ENCODE measurements at places on chromosomes 5 and 9.

DNA sequence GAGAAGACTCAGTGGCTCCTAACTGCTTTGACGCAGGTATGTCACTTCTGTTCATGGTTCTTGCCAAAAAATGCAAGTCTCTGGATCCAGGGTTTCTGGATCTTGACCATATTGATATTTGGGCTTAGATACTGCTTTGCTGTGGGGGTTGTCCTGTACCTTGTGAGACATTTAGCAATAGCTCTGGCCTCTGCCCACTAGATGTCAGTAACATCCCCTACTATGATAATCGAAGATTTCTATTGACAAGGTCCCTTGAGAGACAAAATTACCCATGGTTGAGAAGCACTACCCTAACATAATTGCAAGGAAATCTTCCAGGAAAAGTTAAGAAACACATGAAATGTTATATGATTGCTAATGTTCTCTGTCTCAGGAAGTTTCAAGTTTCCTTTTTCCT, 285.4 kb downstream of the TMEM232 start:
- no peak for DNase-seq

DNA sequence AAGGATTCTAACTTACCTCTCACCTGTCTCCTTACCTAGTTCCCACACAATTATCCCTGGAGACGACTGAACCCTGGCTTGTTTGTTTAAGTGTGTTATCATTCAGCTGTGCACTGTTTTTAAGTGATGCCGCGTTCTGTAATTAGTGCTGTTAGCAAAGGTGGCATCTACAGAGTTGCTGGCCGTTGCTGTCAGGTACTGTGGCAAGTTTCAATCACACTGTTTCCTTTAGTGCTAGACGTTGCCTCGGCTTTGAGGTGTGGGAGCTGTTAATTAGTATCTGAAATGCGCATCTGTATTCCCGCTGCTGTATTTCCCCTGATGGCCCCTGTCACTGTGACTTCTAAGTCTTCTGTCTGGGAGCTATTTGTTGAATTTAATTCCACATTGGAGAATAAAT, 193.8 kb upstream of the GAS1 start:
- no peak for DNase-seq

GRCh38 chr5:109532773-109533364, 123.1 kb upstream of the PJA2 start:
- DNase-seq = no peak

GRCh38 chr5:145965804-145966203, 29.4 kb downstream of the SH3RF2 start:
- no peak for DNase-seq

DNA sequence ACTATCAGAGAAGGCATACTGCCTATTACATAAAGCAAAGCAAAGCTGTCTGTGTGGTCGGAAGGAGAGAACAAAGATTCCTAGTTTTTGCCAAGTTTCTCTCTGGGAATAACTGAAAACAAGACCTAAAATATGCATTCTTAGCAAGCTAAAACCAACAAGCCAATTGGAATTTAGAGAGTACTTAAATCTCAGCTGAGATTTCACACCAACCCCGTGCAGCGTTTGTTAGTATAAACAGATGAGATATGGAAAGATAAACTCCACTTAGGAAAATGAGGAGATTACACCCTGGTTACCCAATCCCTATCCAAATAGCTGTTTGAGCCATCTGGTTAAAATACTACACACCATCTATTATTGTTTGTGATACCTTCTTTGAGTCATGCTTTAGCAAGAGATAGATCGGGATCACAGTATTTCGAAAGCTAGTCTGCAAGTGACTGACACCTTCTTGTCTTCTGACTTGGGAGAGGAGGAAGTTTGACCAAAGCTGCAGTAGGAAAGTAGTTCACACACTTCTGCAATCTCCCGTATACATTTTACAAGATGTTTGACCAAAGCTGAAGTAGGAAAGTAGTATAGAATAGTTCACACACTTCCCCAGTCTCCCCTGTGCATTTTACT, 18.2 kb downstream of the FAF2 start:
- DNase-seq = no peak

GRCh38 chr9:404234-404633, 189.6 kb downstream of the DOCK8 start:
- DNase-seq = no peak

GRCh38 chr9:134669399-134669955, 27.9 kb downstream of the COL5A1 start:
- no peak for DNase-seq

DNA sequence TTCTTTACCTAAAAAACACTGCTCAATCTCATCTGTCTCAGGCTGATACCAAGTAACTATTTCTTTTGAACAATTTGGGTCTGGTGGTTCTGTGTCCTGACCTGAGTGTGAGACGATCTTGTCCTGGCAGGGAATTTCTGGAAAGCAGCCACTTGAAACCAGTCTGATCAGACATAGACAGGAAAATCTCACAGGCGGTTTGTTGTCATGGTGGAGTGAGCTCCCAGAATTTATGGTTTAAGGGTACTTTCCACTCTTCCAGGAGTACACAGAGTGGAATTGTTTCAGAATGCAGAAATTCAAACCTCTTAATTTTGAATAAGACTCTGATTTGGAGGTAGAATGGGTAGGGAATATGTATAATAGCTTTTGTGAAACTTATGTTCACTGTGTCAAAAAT, 268.2 kb downstream of the ISL1 start:
- DNase-seq = no peak

GRCh38 chr5:173537228-173537627, 79.2 kb downstream of the BOD1 start:
- no peak for DNase-seq

DNA sequence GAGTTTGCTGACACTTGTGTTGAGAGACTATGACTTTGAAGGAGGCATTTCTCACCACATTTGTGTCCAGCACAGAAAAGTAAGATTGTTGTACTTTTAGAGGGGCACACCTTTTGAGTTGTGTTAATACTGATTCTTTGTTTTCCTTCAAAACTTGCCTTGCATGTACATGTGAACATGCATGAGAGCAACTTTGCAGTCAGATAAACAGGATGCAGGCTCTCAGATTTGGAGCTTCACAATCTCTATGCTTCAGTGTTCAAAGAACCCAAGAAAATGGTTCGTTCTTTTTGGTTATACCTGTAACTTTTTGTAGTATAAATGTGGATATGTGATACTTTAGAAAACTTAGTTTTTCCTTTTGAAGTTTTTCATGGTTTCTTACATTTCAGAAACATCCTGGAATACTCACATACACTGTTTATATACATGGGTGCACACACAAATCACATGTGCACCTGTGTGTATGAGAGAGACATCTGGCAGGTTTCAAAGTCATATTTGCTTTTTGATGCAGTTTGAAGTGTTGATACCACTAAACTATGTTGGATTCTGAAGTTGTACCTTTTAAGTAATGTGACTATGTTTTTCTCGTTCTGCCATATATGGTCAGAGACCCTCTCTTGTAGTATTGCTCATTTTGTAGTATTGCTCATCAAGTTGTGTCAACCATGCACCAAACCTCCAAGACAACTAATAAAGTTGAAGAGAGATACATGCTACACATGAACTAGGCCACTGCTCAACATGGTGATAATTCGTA, 190.7 kb downstream of the CD180 start:
- DNase-seq = no peak

GRCh38 chr5:180366326-180366725, 13.2 kb upstream of the GFPT2 start:
- DNase-seq = no peak

DNA sequence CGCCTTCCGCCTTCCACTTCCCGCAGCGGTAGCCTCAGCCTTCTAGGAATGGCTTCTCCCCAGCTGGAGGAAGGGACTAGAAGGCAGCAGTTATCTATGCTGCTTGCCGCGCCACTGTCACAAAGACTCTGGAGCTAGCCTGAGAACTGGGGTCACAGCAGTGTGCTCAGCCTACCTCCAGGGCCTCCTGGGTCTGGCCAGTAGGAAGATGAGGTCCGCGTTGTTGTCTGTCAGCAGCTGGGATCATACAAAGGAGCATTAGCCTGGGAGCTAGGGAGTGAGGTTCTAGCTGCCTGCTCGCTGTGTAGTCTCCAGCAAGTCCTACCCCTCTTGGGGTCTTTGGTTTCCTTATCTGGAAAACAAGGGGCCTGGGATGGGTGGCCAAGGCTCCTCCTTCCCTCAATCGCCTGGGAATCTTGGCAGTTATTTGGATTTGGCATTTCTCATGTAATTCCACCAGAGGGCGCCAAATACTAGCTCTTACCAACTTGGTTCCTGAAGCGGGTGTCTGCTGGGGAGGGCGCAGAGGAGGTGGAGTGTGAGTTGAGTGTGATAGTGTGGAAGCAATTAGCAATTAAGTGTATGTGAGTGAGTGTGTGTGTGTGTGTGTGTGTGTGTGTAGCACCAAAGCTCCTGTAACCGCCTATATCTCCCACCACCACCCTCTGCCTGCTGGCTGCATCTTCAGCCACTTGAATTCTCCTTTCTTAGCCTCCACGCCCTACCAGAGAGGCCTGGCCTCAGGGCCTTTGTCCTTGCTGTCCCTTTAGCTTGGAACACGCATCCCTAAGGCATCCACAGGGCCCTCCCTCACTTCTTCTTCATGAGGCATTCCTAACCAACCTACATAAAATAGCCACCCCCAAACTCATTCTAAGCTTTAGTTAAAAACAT, 97.1 kb downstream of the ENTREP1 start:
- DNase-seq = no peak

DNA sequence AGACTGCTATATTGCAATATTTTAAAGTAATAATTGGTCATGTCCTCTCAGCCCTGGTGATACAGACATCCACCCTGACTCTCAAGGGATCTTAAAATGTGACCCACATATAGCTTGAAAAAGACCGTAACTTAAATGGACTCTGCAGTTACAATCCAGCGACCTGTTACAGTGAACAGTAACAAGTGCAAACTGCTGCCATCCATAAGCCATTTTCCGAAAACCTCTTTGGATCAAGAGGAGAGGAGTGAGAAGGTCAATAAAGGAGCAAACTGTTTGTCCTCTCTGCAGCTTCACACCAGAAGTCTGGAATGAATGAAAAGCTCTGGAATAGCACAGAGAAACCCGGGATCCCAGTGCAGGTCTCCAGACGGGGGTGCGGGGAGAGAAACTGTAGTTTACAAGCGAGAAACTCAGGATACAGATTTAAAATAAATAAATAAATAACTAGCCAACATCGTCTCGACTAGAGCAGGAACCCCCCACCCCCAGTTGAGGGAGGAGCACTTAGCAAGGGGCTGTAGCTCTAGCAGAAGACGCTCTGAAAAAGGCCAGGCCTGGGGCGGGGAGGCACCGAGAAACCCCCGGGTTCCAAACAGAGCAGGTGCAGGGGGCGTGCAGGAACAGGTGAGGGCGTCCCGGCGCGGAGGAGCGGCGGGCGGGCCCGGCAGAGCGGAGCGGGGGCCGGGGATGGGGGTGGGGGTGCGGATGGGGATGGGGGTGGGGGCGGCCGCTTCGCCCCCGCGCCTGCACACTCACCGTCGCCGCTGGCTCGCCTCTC, 572 bp downstream of the ZDHHC21 start:
- no peak for DNase-seq

GRCh38 chr5:150162142-150162513, 4.5 kb upstream of the CDX1 start:
- no peak for DNase-seq

DNA sequence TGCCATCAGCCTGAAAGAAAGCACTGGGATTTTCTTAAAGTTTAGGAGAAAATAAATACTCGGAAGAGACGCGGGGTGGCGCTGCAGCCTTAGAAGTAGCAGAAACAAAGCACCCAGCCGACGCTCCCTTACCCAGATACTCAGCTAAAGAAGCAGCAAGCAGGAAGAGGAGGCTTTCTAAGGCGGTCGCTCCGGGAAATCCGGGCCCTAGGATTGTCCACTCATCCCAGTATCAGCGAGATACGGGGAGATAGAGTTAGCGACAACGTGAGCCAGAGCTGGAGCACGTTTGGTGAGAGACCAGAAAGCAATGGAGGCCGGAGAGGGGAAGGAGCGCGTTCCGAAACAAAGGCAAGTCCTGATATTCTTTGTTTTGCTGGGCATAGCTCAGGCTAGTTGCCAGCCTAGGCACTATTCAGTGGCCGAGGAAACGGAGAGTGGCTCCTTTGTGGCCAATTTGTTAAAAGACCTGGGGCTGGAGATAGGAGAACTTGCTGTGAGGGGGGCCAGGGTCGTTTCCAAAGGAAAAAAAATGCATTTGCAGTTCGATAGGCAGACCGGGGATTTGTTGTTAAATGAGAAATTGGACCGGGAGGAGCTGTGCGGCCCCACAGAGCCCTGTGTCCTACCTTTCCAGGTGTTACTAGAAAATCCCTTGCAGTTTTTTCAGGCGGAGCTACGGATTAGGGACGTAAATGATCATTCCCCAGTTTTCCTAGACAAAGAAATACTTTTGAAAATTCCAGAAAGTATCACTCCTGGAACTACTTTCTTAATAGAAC, at the start of gene PCDHB2:
PCDHB2 (plus strand) TSS at position 135 of the 782 bp plus-strand sequence; CDS start at position 311, 176 bp downstream.
- DNase-seq = peak; percentile 38

DNA sequence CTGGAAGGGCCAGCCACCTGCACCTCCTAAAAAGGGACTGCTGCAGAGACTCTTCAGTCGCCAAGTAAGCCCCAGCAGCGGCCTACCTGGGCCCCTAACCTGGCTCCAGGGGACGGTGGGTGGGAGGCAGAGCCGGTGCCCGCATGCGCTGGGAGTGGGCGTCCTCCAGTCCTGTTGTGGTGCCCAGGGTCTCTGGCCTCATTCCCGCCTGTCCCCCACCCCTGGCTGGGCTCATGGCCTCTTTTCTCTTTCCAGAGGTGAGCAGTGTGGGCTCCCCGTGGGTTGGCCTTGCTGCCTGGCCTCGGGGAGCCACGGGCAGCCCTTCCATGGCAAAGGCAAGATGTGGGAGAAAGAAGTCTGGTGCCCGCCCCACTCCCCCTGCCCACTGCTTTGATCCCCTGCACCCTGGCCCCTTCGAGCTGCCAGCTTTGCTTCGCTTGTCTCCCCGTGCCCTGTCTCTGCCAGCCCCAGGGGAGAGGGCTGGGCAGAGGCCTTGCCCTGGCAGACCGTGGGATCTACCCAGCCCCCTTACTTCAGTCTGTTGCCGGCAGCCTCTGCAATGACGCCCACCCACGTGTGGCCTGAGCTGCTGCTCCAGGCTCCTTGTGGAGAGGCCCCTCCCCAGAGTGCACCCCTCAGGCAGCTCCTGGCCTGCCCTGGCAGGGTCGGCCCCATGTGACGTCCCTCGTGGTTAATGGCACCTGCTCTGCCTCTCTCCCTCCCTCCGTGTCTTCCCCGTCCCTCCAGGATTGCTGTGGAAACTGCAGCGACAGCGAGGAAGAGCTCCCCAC, 5.4 kb upstream of the PRR7 start:
- no peak for DNase-seq

- DNase-seq = no peak
Observed at GRCh38 chr5:39760385-39761198, 335.8 kb upstream of the DAB2 start.

GRCh38 chr5:161058781-161059180, 206.8 kb upstream of the ATP10B start:
- no peak for DNase-seq
